Fibroblast of skin of right biceps (primary cell): ENCODE measurements at places on chromosomes 12 and 14.

DNA sequence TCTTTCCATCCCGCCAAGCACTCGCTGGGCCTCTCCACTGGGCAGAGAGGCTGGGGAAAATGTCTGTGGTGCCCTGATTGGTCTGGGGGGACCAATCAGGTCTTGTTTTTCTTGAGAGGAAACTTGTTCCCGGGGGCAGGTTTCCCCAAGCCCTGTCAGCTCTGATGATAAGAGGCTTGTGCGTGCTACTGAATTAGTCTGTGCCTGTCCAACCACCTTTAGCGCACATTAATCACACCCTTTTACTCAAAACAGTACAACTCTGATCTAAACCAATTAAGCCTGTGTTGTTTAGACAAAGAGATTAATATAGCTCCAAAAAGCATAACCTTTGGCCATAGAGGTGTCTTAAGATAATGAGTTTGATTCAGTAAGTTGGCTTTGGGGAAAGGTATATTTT lies 580.4 kb downstream of the VRK1 start:
- no peak for DNase-seq

DNA sequence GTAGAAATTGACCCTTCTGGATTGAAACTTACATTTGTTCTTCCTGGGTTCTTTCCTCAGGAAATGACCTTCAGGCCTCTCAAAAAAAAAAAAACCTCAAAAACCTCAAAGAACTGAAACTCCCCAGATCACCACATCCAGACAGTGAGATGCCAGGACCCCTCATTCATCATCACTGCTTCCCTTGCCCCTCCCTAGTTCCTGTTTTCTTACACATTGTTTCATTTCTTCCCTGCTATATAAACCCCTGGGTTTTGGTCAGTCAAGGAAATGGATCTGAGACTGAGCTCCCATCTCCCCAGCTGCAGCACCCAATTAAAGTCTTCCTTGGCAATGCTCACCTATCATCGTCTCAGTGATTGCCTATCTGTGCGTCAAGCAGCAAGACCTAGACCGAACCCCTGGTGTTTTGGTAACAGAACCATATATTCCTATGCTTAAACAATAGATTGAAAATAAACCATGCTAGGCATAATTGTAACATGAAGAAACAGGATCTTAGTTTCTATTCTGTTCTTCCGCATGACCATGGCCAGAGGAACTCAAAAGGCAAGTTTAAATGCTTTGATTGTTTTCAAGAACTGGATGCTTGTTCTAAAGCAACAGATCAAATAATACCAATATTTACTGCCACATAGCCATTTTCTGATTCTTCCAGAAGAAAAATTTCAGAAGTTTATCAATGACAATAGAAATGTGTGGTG lies 108.0 kb upstream of the MAX start:
- DNase-seq, result peak; percentile 47

DNA sequence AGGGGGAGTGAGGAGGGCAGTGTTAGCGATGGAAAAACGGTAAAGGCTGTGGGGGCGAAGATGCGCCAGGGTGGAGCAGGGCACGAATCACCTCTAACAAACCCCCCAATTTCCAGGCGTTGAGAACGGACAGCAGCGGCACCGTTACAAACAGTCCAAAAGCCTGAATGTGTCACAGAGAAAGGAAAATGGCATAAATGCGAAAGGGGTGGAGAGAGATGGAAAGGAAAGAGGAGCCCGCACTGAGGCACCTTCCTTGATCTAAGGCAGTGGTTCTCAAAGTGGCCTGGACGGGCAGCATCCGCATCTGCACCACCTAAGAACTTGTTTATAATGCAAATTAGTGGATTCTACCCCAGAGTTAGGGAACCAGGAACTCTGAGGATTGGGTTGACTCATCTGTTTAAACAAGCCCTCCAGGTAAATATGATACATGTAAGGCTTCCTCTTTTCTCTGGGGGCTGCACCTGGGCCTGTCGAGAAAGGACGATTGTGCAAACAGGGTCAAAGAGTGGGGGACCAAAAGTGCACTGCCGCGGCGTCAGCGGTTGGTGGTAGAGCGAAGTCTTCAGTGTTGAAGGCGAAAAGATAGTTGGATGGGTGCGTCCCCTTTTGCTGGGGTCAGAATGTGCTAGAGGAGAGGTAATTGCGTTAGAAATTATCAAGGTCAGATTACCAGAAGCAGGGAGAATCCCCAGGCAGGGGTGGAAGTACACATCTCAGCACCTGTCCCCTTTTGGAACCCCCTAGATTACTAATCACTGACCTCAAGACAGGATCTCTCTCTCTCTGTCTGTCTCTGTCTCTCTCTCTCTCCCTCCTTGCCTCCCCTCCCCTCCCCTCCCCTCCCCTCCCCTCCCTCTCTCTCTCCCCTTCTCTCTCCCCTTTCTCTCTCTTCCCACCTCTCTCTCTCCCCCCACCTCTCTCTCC lies 1.3 kb upstream of the KCNH5 start:
- DNase-seq, result no peak

- DNase-seq, result no peak
Observed at GRCh38 chr12:64813723-64814122, 10.7 kb upstream of the TBC1D30 start.

- no peak for DNase-seq
Observed at GRCh38 chr12:68821357-68822188, 13.6 kb downstream of the MDM2 start.

GRCh38 chr14:25094171-25094907 lies 44.4 kb upstream of the STXBP6 start:
- peak; percentile 33 for DNase-seq

- no peak for DNase-seq
Observed at GRCh38 chr12:114443607-114444421, 37.9 kb upstream of the TBX5 start.
